ENCODE measurements at places on chromosomes 12 and 14. TPM values are rescaled to one million over a fixed set of nuclear protein-coding genes. Genes with fewer than 3 reads are reported as not detected.
A peak's percentile ranks its signal among the peaks of the same experiment; 100 is the strongest.

Gene LRP1-AS
- not detected for polyA plus RNA-seq

Gene LUM
- polyA plus RNA-seq, result 54.1 TPM

Gene PRKD1
- polyA plus RNA-seq, result 33.0 TPM

Gene MYF5
- not detected for polyA plus RNA-seq

Gene APPL2
- 87.0 TPM for polyA plus RNA-seq

Gene PA2G4
- polyA plus RNA-seq, result 171 TPM

GRCh38 chr12:70121562-70121961 is 121.7 kb upstream of the CNOT2 start:
- DNase-seq, result no peak

- DNase-seq, result no peak
Measured at GRCh38 chr14:96739200-96739910, 57.8 kb upstream of the VRK1 start.

- no peak for DNase-seq
Measured at GRCh38 chr12:112482733-112483132, 64.0 kb downstream of the PTPN11 start.

DNA sequence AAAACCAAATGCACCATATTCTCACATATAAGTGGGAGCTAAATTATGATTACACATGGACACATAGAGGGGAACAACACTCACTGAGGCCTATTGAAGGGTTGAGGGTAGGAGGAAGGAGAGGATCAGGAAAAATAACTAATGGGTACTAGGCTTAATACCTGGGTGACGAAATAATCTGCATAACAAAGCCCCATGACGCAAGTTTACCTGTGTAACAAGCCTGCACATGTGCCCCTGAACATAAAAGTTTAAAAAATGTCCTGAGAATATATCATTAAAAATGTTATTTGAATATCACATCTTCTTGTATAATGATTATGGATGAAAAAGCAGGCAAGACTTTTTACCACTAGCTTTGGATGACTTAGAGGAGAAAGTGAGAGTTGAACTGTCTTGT is 138.0 kb upstream of the NOVA1 start:
- DNase-seq, result no peak

- DNase-seq, result no peak
Measured at GRCh38 chr14:105324871-105325270, 10.3 kb downstream of the PACS2 start.

- no peak for DNase-seq
Measured at GRCh38 chr12:127271776-127272175, 995.2 kb upstream of the TMEM132C start.

GRCh38 chr14:23566112-23566777 is 1.3 kb downstream of the AP1G2 start:
- no peak for DNase-seq

DNA sequence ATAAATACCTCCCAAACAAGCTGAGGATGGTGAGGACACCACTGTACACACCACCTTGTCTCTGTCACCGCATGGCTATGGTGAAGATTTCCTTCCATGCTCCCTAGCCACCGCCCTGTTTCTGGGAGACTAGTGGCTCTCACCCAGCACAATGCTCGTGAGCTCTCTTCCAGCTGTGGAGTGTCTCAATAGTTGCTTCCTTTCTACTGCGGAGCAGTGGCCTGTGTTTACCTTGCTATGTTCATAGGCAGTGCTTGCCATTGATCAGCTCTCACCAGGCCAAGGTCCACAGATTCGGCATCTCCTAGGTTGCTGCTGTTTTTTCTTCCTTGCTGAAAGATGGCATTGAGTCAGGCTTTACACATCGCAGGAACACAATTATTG is 313.6 kb upstream of the RTL1 start:
- no peak for DNase-seq

- DNase-seq, result no peak
Measured at GRCh38 chr12:104750061-104750460, 208.0 kb downstream of the SLC41A2 start.

DNA sequence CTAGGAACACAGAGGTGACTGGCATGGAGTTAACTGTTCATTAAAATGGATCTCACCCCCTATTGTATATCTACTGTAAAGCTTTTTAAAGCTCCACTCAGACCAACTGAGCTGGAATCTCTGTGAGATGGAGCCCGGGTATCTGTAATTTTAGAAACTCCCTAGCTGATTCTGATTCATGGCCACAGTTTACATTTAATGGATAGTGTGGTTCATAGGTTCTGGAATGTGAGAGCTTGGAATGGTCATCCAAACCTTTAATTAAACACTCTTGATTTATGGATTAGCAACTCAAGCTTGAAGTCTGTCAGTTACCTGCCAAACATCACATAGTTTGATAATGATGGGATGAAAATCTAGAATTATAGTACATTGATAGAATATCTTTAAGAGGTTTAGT is 183.8 kb downstream of the SLC25A21 start:
- DNase-seq, result no peak

GRCh38 chr12:13941258-13942249 is 39.8 kb downstream of the GRIN2B start:
- DNase-seq, result peak; percentile 84
